ENCODE measurements at places on chromosomes 13 and 19.
A peak's percentile ranks its signal among the peaks of the same experiment; 100 is the strongest.

- no peak for DNase-seq
Measured at GRCh38 chr13:94542917-94543316, 53.0 kb downstream of the TGDS start.

DNA sequence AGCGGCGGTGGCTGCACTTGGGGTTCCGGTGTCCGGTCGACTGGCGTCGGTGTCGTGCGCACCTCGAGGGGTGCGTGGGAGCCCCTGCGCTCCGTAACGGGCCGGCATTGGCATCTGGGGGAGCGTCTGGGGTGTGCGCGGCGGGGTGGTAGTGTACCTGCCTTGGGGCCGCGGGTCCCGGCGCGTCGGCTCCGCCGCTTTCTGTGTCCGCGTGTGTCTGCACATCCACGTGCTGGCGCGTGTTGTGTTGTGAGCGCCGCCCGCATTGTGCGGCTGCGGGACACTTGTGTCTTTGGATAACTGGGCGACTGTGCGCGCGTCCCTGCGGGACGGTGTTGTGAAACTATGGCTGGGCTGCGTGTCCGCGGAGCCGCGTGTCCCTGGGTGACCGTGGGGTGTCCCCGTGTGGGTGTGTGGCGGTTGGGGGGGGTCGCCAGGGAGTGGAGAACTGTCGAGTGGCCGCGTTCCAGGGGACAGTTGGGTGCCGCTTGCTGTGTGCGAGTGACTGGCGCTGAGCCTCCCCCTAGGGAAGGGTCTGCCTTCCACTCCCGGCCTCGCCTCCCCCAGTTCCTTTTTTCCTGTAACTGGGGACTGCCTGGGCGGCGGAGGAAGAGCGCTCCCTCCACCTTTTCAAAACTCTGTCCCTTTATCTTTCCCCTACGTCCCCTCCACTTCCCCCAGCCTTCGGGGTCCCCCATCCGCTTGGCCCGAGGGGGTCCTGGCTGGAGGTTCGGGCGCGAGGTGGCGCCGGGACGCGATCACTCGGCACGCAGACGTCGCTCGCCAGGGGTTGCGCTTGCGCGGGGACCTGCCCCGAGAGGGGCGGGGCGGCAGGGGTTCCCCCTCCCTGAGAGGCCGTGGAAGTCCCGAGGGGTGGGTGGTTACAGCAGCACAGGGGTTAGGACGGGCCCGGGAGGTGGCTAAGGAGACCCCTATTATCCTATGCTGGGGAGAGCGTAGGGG, 5.7 kb upstream of the NFIC start:
- DNase-seq, result no peak

GRCh38 chr13:98508280-98508679, 68.6 kb downstream of the STK24 start:
- no peak for DNase-seq

GRCh38 chr13:110225609-110226574, 81.1 kb downstream of the COL4A1 start:
- no peak for DNase-seq

DNA sequence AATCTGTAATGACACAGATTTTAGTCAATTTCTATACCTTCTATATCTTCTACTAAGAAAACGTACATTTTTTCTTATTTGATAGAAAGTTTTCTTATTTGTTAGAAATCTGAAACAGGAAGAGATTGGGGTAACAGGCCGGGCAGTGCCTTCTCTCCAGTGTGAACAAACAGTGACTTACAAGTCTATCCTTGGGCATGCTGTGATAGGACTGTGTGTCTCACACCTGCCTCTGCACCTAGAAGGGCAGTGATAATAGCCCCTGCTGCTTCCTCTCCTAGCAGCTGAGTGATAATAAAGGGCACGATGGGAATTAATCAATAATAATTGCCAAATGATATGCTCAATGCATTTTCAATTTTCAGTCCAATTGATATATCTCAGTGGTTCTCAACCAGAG, 1.4 kb downstream of the TMEM272 start:
- no peak for DNase-seq

- no peak for DNase-seq
Measured at GRCh38 chr13:111882351-111882750, 184.6 kb upstream of the SOX1 start.

DNA sequence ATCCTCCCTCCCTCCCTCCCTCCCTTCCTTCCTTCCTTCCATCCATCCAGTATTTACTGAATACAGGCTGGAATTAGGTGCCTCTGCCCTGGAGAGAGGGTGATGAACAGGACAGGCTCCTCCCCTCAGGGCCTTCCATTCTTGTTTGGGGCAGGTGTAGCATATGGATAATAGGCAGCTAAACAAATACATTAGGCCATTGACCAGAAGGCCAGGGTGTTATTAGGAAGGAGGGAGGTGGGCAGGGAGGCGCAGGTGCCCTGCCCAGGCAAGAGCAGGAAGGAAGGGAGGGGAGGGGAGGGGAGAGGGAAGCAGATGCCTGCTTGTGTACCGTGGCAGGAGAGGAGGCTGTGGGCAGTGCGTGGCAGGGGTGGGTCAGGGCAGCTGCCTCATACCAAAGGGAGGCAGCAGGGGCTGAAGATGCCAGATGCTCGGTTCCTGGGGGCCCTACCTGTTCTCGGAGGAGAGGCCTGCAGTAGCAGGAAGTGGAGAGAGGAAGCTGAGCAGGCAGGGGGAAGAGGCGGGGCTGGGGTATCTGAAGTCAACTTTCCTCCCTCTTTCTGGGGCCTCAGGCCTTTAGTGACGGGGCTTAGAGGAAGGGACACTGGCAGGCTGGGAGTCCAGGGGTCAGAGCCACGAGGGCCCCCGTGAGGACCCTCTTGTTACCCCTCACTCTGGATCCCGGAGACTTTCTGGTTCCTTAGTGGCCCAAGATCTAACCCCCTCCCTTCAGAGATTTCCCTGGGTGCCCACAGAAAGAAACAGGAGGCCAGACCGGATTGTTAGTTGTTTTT, at the start of gene RINL:
TSS of gene RINL (minus strand) at position 495 of the 794 bp plus-strand sequence. CDS start 1,533 bp downstream, outside the sequence.
- peak; percentile 55 for DNase-seq
